A673 (cell line): ENCODE measurements at places on chromosomes 7 and 10.
A peak's percentile ranks its signal among the peaks of the same experiment; 100 is the strongest.

GRCh38 chr7:114937446-114937845 lies 15.6 kb downstream of the MDFIC start:
- no peak for DNase-seq

- DNase-seq, result peak; percentile 94
Observed at GRCh38 chr10:67790534-67791408, 47.2 kb downstream of the DNAJC12 start.

DNA sequence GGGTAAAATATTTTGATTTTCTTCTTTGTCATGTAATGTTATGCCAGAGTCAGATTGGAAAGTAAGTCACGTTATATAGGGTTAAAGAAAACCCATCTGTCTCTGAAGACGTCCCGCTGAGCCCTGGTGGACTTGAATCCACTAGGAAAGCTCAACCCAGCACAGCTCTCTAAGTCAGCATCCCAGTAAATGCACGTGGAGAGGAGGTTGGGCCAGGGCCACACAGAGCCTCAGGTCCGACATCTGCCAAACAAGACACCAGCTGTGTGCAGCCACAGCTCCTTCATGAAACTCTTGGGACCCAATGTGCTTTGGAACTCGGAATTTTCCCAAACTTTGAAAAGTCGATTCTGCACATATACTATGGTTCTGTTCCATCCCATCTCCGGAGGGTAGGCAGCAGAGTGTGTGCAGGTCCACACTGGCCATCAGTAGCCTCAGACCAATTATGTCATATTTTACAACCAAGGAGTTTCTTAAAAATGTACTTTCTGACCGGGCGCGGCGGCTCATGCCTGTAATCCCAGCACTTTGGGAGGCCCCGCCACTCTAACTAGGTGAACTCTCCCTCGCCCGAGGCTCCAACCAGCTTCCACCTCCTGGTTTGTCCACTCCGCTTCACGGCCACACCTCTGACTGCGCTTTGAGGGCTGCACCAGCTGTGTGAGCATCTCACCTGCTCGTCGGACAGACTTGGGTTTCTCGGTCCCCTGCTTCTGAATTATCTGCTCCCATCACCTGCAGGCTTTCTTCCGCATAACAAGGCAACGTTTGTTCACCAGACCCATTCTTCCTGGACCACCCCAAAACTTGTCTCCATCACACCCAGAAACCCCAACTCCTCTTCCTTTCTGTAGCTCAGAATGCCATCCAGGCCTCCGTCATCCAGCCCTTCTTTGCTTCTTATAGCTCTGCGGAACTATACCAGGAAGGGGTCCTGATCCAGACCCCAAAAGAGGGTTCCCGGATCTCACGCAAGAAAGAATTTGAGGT lies 29.7 kb upstream of the DNAJB6 start:
- no peak for DNase-seq

DNA sequence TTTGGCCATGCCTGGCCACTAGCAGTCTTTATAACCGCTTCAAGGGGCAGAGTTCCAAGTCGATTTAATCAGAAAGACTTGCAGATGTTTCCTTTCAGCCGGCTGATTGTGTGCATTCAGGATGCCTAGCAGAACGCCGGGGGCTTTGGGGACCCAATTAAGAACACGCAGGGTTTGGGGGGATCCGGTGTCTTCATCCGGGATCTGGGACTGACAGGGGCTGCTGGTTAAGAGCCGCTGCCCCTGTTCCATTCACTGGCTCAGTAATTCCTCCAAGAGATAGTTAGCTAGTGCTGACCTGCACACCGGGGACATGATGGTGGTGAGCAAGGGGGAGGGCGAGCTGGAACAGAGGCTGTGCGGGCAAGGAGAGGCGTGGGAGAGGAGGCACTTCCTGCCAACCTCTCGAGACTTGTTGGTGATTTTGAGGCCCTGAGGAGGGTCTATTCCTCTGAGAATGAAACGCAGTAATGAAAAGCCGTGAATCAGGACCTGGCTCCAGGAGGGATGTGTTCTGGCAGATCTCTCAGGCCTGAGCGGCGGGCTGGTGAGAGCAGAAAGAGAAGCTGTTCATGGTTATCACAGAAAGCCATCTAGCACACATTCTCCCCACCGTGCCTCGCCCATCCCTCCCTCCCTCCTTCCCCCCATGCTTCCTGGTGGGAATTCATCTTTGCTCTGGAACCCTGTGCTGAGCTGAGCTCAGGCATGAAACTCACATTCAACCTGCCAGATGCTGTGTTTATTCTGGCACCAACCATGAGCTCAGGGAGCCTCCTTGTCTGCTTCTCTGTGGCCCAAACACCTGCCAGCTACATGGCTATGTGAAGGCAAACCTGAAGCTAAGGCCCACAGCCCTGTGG lies 152.0 kb downstream of the CCDC3 start:
- no peak for DNase-seq

- DNase-seq, result no peak
Observed at GRCh38 chr10:101054876-101055275, 6.9 kb upstream of the KAZALD1 start.

DNA sequence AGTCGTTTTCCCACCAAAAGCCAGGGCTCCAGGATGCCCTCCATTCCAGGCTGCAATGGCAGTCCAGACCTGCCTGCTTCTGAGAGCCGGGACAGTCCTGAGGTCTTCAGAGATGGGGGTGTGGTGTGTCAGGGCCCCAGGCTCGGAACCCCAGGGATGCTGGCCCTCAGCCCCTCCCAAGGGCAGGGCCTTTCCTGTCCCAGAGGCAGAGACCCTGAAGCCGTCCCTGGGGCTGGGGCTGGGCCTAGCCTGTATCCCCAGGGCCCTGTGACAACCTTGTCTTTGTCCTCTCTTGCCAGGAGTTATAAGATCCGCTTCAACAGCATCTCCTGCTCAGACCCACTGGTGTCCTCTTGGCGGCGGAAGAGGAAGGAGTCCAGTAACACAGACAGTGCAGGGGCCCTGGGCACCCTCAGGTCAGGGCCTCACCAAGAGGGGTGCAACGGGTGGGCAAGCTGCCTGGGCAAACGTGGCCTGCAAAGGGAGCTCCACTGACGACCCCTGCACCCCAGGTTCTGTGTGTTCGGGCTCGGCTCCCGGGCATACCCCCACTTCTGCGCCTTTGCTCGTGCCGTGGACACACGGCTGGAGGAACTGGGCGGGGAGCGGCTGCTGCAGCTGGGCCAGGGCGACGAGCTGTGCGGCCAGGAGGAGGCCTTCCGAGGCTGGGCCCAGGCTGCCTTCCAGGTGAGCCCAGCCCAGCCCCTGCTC lies 15.9 kb downstream of the NOS3 start:
- no peak for DNase-seq

DNA sequence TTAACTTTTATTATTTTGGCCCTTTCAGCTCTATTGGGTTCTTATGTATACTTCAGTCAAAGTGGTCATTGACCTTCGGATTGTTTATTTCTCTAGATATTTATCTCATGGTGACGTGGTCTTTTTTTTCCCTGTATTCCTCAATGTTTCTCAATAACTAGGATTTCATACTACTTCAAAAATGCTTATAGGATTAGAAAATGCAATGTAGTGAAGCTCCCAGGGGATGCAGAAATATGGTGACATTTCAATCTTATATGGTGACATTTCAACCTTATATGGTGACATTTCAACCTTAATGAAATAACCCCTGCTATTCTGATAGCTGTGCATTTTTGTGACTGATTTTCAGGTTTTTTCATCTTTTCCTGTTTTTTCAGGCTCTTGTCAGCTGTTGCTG lies 51.4 kb downstream of the CHRM2 start:
- no peak for DNase-seq

GRCh38 chr10:133083422-133084100 lies 4.2 kb upstream of the ADGRA1 start:
- no peak for DNase-seq

- DNase-seq, result no peak
Observed at GRCh38 chr7:47408675-47409074, 173.2 kb downstream of the TNS3 start.

GRCh38 chr7:141511676-141512396 lies 39.4 kb upstream of the AGK start:
- DNase-seq, result peak; percentile 7

DNA sequence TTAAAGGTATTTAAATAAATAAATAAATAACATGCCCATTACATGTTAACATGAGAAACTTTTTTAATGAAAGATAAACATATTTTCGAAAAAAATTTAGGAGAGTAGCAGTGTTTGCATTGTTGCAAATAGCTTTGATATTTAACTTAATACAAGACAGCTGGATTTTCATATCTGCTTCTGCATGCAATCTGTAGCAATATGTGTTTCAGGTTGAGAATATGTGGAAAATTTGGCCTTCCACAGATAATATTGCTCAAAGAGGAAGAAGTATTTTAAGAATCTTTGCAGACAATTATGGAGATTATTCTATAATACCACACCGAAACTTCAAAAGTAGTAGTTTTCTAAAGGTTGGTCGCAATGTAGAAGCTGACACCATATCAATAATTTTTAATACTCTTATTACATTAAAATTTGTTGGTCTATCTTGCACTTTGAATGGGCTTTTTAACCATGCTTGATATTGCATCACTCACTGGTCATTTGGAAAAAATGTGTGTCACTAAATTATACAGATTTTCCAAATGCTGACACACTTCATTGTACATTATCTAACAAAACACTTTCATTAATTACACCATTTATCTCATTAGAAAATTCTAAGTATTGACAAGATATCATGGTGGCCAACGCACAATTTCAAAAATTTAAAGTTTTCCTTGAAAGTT lies 229.8 kb upstream of the HDAC9 start:
- no peak for DNase-seq

DNA sequence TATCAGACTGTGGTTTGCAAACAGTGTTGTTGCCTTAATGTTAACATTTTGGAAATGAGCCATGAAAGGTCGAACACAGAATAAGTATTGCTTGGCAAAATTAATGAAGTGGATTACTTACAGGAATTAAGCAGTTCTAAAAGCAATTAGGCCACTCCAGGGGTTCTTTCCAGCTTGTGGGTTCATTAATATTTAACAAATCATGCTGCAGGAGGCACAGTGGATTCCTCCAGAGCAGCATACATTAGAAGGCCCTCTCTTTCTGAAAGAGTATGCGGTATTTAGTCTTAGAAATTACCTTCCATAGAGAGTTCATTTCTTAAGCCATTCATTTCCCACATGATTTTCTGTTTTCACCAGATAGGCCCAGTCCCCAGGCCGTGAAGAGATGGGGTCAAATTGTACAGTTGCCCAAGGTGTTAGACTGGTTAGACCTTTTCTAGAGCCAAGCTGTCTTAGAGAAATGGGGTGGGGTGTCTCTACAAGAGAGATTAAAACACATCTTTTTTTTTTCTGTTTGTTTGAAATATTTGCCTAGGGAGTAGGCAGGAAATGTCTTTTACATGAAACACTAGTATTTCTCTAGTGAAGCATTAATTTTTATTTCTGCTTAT lies 40.0 kb upstream of the AGR3 start:
- DNase-seq, result peak; percentile 85

DNA sequence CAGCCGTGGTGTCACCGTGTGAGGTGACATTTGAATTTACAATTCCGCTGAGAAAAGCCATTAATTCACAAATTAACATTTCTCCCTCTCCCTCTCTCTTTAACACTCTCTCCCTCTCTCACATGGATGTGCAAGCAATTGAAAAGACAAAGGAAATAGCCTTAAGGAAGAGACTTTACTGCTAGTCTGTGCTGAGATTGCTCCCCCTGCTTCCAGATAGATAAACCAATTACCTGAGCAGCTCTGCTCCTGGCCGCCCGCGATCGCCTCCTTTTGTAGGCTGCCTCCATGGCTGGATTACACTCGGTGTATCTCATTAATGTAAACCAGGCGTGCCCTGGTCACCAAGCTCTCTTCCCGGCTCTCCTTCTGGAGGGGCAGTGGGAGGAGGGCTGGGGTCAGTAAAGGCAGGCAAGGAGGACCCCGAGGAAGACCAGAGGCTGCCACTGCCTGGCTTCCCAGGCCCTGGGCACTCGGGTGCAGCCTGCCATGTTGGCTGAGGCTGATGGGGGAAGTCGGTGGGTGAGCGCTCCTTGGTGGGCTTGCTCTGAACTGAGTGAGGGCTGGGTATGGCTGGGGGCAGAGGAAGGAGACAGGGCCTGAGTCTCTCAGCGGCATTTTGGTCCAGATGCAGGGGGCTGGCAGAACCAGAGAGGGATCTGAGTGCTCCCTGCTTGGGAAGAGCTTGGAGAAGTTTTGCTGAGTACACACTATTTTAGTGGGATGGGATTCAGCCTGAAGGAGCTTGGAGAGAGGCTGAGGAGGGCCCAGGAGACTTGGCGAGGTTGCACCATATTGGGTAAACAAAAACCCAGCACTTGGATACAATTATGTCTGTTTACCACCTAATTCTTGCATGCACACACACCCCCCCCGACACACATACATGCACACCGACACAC lies 42.9 kb downstream of the PAX2 start:
- DNase-seq, result no peak

DNA sequence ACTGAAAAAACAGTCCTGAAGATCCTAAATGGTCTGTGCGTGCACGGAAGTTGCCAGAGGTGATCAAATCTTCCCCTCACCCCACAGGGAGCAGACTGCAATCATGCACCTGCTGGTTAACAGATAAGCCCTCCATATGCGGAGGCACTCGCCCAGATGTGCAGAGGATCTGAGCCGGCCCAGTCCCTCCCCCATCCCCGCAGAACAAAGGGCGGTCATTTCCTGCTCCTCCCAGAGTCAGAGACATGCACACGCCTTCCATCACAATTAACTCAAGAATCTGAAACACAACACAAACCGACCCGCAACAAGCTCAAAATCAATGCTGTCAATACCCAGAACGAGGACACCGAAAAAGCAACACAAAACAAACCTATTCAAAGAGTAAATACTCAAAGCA lies 24.2 kb downstream of the CRTAC1 start:
- DNase-seq, result no peak

DNA sequence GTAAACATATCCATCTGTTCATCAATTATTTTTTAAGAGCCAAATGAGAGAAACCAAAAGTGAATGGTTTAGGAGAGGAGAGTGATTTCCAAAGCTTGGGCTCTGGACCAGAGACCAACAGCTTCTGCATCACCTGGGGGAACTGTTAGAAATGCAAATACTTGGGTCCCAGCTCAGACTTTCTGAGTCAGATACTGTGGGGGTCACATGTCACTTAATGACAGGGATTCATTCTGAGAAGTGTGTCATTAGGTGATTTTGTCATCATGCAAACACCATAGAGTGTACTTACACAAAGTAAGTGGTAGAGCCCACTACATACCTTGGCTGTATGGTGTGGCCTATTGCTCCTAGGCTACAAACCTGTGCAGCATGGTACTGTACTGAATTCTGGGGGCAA lies 128.5 kb upstream of the PRR15 start:
- DNase-seq, result no peak

GRCh38 chr10:124656541-124656940 lies 87.6 kb downstream of the FAM53B start:
- DNase-seq, result no peak

GRCh38 chr10:30422981-30423654 lies 10.9 kb upstream of the MAP3K8 start:
- DNase-seq, result peak; percentile 55

GRCh38 chr10:28382525-28383269 lies 79.8 kb upstream of the MPP7 start:
- peak; percentile 7 for DNase-seq

GRCh38 chr10:436911-437665 lies 252.4 kb downstream of the DIP2C start:
- DNase-seq, result no peak
